ENCODE measurements at places on chromosomes 7 and 10.

- no peak for DNase-seq
Observed at GRCh38 chr7:154997840-154998370, 5.0 kb downstream of the PAXIP1 start.

GRCh38 chr7:50739744-50740435 lies 42.8 kb downstream of the GRB10 start:
- DNase-seq = no peak

DNA sequence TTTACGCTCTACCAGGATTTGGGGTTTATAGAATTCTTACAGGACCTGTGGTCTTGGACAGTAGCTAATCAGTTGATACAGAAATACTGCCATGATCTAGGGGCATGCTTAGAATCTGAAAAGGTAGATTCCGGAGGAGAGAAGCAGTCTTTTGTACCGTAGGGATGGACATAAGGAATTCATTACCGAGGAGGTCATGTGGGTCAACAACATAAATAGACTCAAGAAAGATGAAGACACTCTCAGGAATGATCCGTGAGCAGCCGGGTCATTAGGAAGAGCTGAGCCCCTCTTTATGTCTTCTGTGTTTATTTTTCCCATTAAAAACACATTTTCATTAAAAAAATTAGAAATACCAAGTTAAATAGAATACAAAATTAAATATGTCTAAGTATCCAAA lies 160.1 kb upstream of the TNS3 start:
- no peak for DNase-seq

DNA sequence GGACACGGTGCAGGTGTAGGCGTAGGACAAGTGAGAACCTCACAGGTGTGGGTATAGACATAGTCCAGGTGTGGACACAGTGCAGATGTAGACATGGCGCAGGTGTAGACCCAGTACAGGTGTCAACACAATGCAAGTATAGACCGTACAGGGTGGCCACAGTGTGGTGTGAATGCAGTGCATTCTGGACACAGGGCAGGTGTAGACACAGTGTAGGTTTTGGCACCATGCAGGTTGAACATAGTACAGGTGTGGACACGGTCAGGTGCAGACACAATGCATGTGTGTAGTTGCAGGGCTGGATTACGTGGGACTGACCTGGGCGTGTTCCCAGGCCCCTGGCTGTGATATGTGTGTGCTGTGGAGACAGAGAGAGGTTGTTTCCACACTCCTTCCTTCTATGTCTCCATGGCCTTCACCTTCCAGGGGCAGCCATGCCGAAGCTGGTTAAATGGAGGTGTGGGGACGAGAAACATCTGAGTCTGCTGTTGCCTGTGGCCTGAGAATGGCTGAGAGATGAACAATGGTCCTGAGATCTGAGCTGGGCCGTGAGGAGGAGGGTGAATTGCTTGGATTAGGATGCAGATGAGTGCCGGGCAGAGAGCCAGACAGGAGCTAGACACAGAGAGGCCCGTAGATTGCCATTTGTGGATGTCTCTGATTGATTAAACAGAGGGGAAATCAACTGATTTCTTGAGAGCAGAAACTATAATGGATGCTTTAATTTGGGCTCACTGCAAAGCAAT lies 343.9 kb upstream of the SHH start:
- DNase-seq = no peak

DNA sequence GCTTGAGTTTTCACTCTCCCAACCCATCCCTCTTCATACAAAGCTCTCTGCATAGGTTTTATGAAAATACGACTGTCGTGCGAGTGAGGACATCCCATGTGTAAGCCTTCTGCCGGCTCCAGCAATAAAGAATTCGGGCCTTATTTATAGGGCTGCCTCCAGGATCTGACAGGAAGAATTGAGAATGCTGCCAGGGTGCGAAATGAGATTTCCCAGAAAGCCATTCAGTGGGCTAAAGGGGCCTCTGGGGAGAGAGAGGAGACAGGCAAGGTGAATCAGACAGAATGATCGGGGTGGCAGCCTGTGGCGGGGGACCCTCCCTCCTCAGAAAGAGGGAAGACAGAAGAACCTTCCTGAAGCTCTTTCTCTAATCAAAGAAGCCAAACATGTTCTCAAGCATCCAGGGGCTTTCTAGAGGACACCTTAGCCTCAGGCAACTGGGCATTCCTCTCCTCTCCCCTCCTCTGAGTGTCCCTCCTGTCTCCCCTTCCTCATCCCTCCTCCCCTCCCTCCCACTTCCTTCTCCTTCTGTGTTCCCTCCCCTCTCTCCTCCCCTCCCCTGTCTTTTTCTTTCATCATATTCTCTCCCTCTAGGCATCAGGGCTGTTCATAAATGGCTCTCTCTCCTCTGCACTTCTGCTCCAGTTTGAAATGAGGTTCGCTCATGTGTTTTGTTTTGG lies 410.9 kb downstream of the TYW1 start:
- no peak for DNase-seq

- no peak for DNase-seq
Observed at GRCh38 chr10:712575-712974, 23.1 kb upstream of the DIP2C start.

DNA sequence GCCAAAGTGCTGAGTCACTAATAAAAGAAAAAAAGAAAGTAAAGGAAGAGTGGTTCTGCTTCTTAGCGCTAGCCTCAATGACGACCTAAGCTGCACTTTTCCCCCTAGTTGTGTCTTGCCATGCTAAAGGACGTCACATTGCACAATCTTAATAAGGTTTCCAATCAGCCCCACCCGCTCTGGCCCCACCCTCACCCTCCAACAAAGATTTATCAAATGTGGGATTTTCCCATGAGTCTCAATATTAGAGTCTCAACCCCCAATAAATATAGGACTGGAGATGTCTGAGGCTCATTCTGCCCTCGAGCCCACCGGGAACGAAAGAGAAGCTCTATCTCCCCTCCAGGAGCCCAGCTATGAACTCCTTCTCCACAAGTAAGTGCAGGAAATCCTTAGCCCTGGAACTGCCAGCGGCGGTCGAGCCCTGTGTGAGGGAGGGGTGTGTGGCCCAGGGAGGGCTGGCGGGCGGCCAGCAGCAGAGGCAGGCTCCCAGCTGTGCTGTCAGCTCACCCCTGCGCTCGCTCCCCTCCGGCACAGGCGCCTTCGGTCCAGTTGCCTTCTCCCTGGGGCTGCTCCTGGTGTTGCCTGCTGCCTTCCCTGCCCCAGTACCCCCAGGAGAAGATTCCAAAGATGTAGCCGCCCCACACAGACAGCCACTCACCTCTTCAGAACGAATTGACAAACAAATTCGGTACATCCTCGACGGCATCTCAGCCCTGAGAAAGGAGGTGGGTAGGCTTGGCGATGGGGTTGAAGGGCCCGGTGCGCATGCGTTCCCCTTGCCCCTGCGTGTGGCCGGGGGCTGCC lies at the start of gene IL6:
IL6 (plus strand) TSS at position 294 of the 807 bp plus-strand sequence; CDS start at position 357, 63 bp downstream.
- no peak for DNase-seq

DNA sequence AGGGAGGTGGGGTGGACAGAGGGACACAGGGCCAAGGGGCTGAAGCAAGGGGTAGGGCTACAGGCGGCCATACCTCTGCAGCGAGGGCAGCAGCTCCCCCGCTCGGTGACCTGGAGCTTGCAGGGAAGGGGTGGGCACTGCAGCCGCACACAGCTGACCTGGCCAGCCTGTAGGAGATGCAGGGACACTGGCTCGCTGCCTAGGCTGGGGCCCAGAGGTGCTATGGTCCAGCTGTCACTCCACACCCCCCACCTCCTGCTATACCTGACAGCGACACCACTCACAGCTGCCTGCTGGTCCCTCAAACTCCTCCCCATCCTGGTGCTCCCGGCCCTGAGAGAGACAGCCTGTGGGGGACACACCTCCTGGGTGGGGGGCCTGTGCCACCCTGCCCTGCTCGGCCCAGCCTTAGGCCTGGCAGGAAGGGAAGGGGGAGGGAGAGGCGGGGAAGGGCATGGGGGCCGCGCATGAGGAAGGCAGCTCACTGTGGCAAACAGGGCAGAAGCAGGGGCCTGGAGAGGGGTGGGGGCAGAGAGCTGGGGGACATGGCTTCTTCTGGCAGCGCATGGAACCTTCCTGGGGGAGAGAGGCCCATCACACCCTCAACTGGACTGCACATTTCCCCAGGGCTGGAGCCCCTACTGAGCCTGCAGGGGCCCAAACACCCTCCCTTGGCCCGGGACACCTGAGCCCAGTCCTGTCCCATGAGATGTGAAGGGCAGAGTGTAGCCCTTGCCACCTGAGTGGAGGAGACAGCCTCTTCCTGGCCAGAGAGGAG lies 23.9 kb downstream of the ATP6V1F start:
- no peak for DNase-seq

DNA sequence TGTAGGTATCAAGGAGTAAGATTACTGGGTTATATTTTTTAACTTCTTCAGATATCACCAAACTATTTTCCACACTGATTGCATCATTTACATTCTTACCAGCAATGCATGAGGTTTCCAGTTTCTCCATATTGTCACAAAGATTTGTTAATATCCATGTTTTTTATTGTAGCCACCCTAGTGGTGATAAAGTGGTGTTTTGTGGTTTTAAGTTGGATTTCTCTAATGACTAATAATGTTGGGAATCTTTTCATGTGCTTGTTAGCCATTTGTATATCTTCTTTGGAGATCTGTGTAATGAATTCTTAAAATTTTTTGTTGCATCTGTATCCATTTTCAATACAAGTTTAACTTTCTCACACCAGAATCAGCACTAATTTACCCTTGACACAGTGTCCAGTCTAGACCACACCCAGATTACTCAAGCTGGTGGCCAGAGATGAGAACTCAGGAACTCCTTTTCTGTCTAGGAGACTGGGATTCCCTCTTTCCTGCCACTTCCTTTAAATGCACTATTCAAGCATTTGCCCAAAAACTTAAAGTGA lies 67.0 kb upstream of the PLXDC2 start:
- DNase-seq = no peak

GRCh38 chr10:15361131-15361530 lies 10.0 kb downstream of the FAM171A1 start:
- DNase-seq = no peak

DNA sequence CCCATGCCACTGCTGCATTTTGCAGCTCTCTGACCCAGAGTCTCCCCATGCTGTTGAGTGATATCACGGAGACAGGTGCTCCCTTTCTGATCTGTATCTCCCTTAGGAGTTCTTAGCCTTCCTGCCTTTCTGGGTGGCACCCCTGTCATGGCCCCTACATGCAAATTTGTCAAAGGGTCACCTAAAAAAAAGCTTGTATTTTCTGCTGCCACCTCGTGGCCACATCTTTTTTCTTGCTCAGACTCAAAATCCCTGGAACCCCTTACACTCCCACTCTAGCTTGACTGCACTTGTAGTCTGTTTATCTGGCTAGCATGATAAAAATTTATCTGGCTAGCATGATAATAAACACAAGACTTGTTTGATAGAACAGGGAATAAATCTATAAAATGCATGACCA lies 809.1 kb downstream of the SORCS1 start:
- DNase-seq = no peak

GRCh38 chr7:147412109-147412508 lies 1178.5 kb upstream of the C7orf33 start:
- DNase-seq = no peak

DNA sequence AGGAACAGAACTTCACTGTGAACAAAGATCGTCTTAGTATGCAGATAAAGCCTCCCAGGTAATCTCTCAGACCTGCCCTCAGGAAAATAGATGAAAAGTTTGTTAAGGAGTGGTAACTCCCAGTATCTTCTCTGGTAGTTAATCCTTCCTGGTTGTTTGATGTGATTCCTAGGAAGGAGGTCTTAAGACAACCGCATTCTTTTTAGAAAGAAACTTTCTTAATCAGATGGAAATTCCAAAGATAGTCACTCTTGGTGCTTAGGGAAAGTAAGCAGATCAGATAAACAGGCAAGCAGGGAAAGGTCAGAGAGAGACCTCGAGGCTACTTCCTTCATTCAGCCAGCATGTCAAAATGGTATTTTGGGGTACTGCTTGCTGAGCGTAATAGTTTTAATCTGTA lies 30.5 kb upstream of the ARMC3 start:
- DNase-seq = no peak

DNA sequence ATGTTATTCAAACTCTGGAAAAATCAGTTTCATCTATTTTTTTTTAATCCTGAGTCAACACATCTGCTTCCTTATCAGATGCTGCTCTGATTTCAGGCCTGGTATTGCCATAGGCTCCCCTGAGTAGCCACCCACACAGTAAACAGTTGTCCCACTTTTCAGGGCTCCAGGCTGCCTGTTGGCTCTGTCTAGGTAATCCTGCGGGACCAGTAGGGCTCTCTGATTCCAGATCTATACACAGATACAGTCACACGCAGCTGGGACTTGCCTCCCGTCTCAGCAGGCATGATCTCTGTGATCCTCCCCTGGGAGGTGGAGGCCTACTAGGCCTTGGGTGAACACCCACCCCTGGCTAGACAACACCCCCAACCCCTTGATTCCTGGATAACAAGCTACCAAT lies 206.1 kb downstream of the CREB5 start:
- no peak for DNase-seq

DNA sequence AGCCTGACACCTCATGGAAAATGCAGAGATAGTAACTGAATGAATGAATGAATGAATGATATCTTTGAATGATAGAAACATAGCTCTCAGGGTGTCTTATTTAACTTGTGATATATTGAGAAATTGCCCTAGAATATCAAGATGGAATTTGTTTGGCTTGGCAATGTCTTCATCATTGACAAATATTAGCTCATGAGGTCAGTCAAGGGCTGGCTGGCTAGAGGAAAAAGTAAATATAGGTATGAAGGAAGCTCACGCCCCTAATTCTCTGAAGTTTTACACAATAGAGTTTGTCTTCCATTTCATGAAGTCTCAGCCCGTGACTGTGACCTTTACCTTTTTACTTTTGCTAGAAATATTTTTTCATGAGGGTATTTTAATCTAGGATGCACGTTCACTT lies 305.2 kb downstream of the ADARB2 start:
- no peak for DNase-seq

GRCh38 chr10:101609481-101609880 lies 21.4 kb downstream of the DPCD start:
- no peak for DNase-seq

DNA sequence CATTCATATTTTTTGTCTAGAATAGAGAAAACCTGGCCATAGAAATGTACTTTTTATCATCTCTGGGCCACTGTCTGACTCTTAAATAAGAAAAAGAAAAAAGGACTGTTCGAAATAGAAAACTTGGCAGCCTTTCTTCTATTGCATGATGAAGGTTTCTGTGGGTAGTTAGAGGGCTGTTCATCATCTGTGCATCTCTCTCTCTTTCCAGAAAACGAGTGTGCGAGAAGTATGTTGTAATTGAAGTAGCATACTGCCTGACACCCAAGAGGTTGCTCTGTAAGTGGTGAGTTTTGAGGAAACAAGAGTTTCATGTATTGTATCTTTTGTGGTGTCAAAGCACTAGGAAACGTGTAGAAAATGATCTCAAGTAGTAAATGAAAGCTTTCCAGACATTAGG lies 343.2 kb upstream of the TMEM229A start:
- no peak for DNase-seq

GRCh38 chr7:130277763-130278643 lies 11.3 kb downstream of the CPA2 start:
- peak; percentile 22 for DNase-seq

- no peak for DNase-seq
Observed at GRCh38 chr10:50635286-50635685, 11.5 kb upstream of the SGMS1 start.

GRCh38 chr10:17256627-17257026 lies 28.6 kb downstream of the VIM start:
- no peak for DNase-seq

- no peak for DNase-seq
Observed at GRCh38 chr10:54262726-54263125, 538.3 kb downstream of the PCDH15 start.
